G401 (cell line): ENCODE measurements at places on chromosomes 4 and X. TPM values are rescaled to one million over a fixed set of nuclear protein-coding genes. Genes with fewer than 3 reads are reported as not detected.

The ADAM29 gene
- not detected in 2 replicates for total RNA-seq

The NDNF gene
- not detected in 2 replicates for total RNA-seq

The CT55 gene
- total RNA-seq: not detected in 2 replicates

The CASP6 gene
- 23.1 and 72.9 TPM in 2 replicates for total RNA-seq

The LRRC66 gene
- total RNA-seq: not detected in 2 replicates

The UVSSA gene
- 3.6 and 8.8 TPM in 2 replicates for total RNA-seq

The C1QTNF7 gene
- not detected in 2 replicates for total RNA-seq

The ZCCHC13 gene
- not detected in 2 replicates for total RNA-seq

The HEPH gene
- total RNA-seq: not detected in 2 replicates

The TMEM31 gene
- total RNA-seq: not detected in 2 replicates

The SATL1 gene
- not detected in 2 replicates for total RNA-seq

The CXorf49 gene
- total RNA-seq: not detected in 2 replicates

The F8A1 gene
- total RNA-seq: 3.7 TPM in 1 of 2 replicates, not detected in the other

The FGF5 gene
- 0.92 and 1.0 TPM in 2 replicates for total RNA-seq

The C4orf46 gene
- 14.7 and 15.1 TPM in 2 replicates for total RNA-seq

The MAGED4B gene
- total RNA-seq: 31.3 and 32.8 TPM in 2 replicates
